Eye (tissue), 1 donor: ENCODE measurements at places on chromosomes 11 and 22.

- DNase-seq: peak; percentile 84
Measured at GRCh38 chr22:20979243-20979809, 2.8 kb upstream of the LZTR1 start.

GRCh38 chr11:105274631-105275030 is 135.1 kb upstream of the CARD18 start:
- DNase-seq: no peak

DNA sequence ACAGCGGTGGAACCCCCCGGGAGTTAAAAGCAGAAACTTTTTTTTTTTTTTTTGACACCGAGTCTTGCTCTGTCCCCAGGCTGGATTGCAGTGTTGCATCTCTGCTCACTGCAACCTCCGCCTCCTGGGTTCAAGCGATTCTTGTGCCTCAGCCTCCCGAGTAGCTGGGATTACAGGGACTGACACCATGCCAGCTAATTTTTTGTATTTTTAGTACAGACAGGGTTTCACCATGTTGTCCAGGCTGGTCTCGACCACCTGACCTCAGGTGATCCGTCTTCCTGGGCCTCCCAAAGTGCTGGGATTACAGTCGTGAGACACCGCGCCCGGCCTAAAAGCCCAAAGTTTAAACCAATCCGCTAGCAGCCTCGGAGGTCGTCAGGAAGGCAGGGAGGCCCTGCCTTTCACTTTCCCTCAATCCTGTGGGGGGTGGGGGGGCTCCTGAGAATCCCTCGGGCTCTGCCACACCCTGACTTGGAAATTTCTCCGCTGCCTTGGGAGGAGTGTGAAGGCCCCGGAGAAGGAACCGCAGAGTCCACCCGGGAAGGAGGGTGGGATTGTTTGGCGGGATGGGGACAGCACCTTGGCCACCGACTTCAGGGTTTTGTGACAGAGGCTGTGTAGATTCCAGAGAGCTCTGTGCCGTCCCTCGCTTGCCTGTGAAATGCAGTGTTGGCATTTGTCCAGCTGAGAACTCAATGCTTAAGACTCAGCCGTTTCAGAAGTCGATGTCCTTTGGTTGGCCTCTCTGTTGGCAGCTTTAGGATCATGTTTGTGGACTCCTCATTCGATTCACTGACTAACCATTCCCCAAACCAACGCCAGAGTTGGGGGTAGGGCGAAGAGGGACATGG is 1.0 kb downstream of the ARHGAP8 start:
- DNase-seq: peak; percentile 87

DNA sequence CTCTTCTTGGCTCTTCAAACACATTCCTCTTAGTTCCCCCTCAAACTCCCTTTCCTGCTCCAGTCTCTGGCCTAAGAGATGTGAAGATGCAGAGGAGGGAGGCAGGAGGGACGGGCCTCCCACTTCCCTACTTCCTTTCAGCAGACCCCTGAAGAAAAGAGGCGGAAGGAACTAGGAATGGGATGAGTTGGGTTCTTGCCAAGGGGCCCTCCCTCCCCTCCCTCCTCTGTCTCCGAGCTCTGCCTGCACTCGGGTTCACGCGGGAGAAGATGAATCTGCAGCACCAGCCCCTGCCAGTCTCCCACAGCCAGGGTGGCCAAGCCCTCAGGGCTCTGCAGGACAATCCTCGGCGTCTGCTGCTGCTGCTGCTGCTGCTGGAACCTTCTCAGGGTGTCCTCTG is 24.3 kb upstream of the PKNOX2 start:
- DNase-seq: peak; percentile 60

DNA sequence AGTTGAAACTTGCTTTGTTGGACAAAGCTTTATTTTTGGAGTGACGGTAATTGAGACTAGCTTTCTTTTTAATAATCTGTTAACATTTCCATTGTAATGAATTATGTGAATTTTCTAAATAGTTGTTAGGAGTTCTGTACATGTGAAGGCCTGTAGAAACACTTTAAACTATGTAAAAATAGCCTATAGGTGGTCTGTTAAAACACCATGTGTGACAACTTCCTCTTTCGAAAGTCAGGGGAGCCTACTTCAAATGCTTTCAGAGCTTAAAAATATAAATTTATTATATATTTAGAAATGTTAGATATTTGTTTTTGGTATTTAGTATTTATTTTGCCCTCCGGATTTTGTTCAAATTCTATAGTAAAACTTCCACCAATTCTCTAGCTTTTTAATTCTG is 28.7 kb downstream of the DDIAS start:
- no peak for DNase-seq

- no peak for DNase-seq
Measured at GRCh38 chr22:25763239-25763777, 21.3 kb downstream of the MYO18B start.

GRCh38 chr11:46827995-46828394 is 18.1 kb downstream of the CKAP5 start:
- DNase-seq: no peak

GRCh38 chr11:9493492-9493891 is 32.7 kb downstream of the ZNF143 start:
- no peak for DNase-seq

GRCh38 chr11:15544353-15544752 is 429.6 kb downstream of the INSC start:
- DNase-seq: no peak

- no peak for DNase-seq
Measured at GRCh38 chr11:47886096-47886495, 37.9 kb upstream of the NUP160 start.

- no peak for DNase-seq
Measured at GRCh38 chr22:29458551-29458950, 20.2 kb downstream of the RFPL1 start.
